Activated T-helper 1 cell treated with Interleukin-2 at 50 U/mL for 16 hours (primary cell): ENCODE measurements at places on chromosomes 16 and 17.

DNA sequence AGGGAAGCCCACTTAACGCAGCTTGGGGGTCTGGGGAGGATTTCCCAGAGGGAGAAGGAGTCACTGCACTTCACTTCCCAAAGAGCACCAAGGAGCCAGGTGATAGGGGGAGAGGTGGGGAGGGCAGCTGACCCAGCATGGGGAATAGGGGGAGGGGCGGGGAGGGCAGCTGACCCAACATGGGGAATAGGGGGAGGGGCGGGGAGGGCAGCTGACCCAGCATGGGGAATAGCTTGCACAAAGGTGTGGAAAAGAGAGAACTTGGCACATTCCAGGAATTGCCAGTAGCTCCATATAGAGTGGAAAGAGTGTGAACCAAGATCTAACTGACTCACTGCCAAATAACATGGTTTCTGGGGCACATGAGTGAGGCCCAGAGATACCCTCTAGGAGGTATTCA lies 110.3 kb downstream of the CCT6B start:
- no peak for DNase-seq

GRCh38 chr17:50280068-50280467 lies 5.8 kb downstream of the TMEM92 start:
- DNase-seq = no peak

DNA sequence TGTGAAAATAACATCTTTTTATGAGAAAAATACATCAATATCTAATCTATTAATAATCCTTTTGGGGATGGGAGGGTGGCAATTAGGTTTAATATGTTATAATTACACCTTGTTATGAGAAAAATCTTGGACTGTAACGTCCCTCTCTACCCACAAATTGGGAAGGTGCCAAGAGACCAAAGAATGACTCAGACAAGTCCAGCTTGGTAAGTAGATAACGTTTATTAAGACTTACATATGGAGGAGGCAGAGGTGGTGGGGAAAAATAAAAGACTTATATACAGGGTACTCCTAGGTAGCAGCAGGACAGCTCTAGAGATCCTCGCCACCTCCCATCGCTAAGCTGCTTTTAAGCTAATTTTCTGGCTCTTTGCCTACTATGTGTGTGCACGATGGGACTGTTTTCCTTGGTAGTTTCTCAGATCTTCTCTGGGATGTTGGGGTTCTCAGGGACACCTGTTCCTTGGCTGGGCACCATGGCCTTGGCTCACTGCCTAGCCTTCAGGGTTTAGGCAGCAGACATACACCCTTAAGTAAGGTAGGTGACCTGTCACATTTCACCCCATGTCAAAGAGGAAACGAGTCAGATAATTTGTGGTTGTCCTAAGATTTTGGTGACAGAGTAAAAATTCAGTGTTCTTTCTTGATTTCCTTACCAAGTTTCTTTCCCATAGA lies 31.5 kb downstream of the RBL2 start:
- DNase-seq = no peak

- no peak for DNase-seq
Observed at GRCh38 chr17:28759256-28759865, 15.6 kb downstream of the TRAF4 start.

DNA sequence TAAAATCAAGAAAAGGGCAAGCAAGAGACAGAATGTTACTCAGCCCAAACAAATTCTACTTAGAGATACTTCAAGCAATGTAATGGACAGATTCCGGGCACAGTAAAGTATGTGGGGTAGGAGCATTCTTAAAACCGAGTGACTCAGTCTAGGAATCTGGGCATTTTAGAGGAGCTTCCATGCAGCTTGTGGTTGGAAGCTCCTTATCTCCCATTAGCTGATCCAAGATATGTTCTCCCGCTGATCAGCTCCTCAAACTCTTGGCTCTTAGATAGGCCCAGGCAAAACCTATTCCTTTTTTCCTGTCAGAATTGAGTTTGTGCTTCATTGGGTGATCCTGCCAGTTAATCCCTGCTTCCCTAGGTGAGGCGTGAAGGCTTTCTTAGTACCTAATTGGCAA lies 303.3 kb downstream of the CEP112 start:
- DNase-seq = no peak

- DNase-seq = no peak
Observed at GRCh38 chr16:57277586-57277985, 6.9 kb downstream of the PLLP start.

GRCh38 chr16:8511464-8511863 lies 78.8 kb downstream of the TMEM114 start:
- no peak for DNase-seq

- DNase-seq = no peak
Observed at GRCh38 chr17:72122010-72122764, 1.4 kb downstream of the SOX9 start.

- DNase-seq = no peak
Observed at GRCh38 chr17:61555127-61555566, 35.9 kb downstream of the NACA2 start.
